Muscle of leg (tissue), 16 donors: ENCODE measurements at places on chromosomes 1 and 21. TPM values are rescaled to one million over a fixed set of nuclear protein-coding genes. Genes with fewer than 3 reads are reported as not detected.

GRCh38 chr1:12774801-12775345 is 1.3 kb downstream of the PRAMEF12 start:
- DNase-seq = no peak
- H3K4me3 ChIP-seq = no peak overlapping the region
- no peaks in the 10 kb centered on the region for H3K36me3 ChIP-seq
- no peak overlapping the region for H3K27ac ChIP-seq

DNA sequence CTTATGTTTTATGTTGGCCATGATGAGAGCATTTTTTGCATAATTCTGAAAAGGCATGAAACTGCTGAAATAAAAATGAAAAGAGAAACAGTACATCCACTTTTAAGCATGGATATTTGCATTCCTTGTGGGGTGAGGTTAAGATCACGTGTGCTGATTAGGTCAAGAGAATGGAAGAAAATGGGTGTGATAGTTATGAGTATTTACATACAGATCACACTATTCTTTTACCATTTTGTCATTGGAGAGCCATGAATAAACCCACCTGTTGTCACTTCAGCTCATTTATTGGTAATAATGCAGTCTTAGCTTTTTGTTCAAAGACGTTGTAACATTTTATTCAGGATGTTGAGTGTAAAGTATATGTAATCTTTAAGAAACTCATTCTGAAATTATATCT is 153.2 kb downstream of the NOS1AP start:
- H3K36me3 ChIP-seq = no peaks in the 10 kb centered on the region
- H3K27ac ChIP-seq = no peak overlapping the region
- no peak overlapping the region for H3K4me3 ChIP-seq
- DNase-seq = no peak

The FHAD1 gene
- 1.7 TPM for total RNA-seq

DNA sequence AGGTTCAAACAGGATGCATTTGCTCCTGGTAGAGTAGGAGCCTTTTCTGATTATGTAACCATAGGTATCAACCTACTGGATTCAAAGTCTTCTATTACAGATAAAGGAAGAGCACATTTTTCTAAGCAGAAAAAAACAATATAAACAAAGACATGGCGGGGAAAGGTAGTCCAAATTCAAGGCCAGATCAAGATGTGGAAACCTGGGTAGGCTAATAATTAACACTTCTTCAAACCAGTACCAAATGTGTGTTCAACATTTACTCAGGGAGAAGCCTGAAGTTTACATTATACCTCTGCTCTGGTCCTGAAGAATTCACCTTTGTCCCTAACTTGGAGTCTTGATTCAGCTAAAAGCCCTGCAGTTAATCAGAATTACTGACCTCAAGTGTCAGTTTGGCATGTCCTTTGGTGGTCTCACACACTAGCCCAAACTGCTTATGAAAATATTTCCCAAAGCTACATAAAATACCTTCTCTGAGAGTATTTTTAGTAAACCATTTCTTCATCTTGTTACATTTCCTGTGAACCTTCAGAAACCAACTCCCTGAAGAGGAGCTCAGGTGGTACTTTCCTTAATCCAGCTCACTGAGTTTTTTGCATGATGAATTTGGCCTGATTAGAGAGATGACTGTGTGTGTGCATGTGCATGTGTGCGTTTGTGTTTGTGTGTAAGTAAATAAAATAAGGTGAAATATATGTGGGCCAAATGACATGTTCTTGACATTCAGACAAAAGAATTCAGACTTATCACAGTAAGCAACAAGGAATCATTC is 70.2 kb downstream of the TOR3A start:
- no peak overlapping the region for H3K4me3 ChIP-seq
- H3K36me3 ChIP-seq = no peaks in the 10 kb centered on the region
- peak overlapping the region; percentile 42 for H3K27ac ChIP-seq
- no peak for DNase-seq
- H3K4me1 ChIP-seq = no peaks in the 10 kb centered on the region

- H3K27me3 ChIP-seq = peaks cover 8% of the 10 kb centered on the region
- no peaks in the 10 kb centered on the region for H3K36me3 ChIP-seq
- DNase-seq = no peak
Observed at GRCh38 chr21:44912158-44912473, 8.6 kb downstream of the ITGB2 start.

The S100B gene
- total RNA-seq = 20.0 TPM

GRCh38 chr1:186094172-186094571 is 280.9 kb downstream of the TPR start:
- no peaks in the 10 kb centered on the region for H3K36me3 ChIP-seq
- H3K27me3 ChIP-seq = no peaks in the 10 kb centered on the region
- no peak overlapping the region for H3K4me3 ChIP-seq
- H3K4me1 ChIP-seq = no peaks in the 10 kb centered on the region
- no peak overlapping the region for H3K27ac ChIP-seq
- no peak for DNase-seq

DNA sequence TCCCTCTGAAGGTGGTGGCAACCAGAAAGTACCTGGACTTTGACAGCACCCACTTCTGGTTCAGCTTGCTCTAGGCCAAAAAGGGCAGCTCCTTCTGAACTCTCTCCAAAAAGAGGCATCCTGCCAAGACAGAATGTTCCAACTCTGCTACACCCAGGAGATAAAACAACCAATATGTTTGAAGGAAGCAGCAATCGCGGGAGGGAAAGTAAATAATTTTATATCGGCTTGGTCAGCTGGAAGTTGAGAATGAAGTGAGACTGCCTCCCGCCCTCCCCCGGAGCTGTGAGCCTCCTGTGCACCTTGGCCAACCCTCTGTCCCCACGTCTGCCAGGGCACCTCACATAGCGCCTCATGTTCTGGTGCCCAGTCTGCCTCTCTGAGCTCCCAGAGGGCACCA is 130.3 kb upstream of the ATP1A1 start:
- no peak overlapping the region for H3K27ac ChIP-seq
- no peaks in the 10 kb centered on the region for H3K36me3 ChIP-seq
- no peak overlapping the region for H3K4me3 ChIP-seq
- no peaks in the 10 kb centered on the region for H3K4me1 ChIP-seq
- H3K27me3 ChIP-seq = no peaks in the 10 kb centered on the region

DNA sequence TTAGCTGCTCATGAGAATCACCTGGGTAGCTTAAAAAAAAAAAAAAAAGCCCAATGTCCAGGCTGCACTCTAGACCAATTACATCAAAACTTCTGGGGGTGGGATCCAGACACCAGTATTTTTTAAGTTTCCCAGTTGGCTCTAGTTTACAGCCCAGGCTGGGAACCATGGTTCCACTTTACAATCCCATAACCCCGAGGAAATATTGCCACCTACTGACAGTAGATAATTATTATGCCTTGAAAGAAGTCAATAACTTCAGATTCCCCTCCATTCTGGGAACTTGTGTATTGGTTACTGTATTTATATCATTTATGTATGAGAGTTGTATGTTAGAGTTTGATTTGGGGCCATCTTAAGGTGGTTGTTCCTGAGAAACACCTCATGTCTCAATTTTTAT is 100.2 kb downstream of the SPATA46 start:
- H3K27me3 ChIP-seq = peaks cover 3% of the 10 kb centered on the region
- no peaks in the 10 kb centered on the region for H3K4me1 ChIP-seq
- no peak overlapping the region for H3K27ac ChIP-seq
- peak; percentile 24 for DNase-seq

- H3K27ac ChIP-seq = no peak overlapping the region
- no peaks in the 10 kb centered on the region for H3K36me3 ChIP-seq
- H3K27me3 ChIP-seq = peaks cover 2% of the 10 kb centered on the region
- peaks cover 3% of the 10 kb centered on the region for H3K4me1 ChIP-seq
Observed at GRCh38 chr21:38979271-38980121, 173.8 kb downstream of the ETS2 start.

- no peak overlapping the region for H3K27ac ChIP-seq
- H3K4me3 ChIP-seq = no peak overlapping the region
- H3K27me3 ChIP-seq = peaks cover 2% of the 10 kb centered on the region
- H3K4me1 ChIP-seq = peaks cover 6% of the 10 kb centered on the region
- DNase-seq = no peak
Observed at GRCh38 chr1:94084085-94084484, 36.9 kb downstream of the ABCA4 start.

DNA sequence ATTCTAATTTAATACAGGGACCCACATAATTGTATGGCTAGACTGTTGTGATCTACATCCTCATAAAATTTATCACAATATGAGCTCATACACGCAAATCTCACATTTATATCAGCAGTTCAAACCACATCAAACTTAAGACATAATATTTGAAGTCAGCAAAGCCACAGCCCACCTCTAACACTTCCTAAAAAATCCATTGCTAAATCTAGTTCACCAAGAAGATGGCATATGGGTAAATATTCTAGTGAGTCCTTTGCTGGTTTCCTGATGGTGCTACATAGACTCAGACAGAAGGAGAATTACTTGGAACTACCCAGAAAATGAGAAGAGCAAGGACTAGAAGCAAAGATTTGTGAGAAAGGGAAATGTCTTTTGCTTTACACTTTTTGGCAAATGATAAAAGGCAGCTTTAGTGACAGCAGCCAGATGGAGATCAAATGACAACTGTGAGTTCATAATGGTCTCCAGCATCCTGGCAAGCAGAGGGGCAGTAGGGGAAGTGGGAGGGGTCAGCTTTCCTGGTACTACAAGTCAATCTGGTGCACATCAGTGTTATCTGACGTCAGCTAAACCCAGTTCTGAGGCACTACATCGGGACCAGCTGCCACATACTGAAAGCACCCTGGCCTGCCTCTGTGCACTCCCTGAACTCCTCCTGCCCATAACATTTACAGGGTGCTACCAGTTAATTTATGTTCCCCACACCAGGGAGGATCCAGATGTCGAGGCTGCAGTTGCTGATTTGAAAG is 10.6 kb upstream of the GADD45A start:
- H3K4me3 ChIP-seq = no peak overlapping the region
- no peaks in the 10 kb centered on the region for H3K27me3 ChIP-seq
- H3K27ac ChIP-seq = peak overlapping the region; percentile 72
- peak; percentile 88 for DNase-seq
- peaks cover 15% of the 10 kb centered on the region for H3K4me1 ChIP-seq
- no peaks in the 10 kb centered on the region for H3K36me3 ChIP-seq

DNA sequence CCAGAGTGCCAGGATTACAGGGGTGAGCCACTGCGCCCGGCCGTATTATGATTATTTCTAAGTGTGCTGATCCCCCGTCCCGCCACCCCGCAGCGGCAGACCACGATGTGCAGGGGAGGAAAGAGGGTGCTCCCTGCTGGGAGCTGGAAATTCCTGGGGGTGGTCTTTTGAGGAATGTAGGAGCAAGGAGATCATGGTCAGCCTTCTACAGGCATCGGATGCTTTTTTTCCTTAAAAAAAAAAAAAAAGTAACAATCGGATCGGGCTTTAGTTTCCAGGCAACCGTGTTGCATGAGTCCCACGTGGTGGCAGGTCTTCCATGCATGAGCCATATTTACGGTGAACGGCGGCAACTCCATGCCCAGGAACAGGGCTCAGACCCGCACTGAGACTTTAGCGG is 74.2 kb upstream of the COX20 start:
- no peaks in the 10 kb centered on the region for H3K27me3 ChIP-seq
- no peak overlapping the region for H3K4me3 ChIP-seq
- no peaks in the 10 kb centered on the region for H3K4me1 ChIP-seq
- no peak overlapping the region for H3K27ac ChIP-seq
- no peaks in the 10 kb centered on the region for H3K36me3 ChIP-seq

GRCh38 chr1:19453741-19454201 is 31.6 kb downstream of the CAPZB start:
- H3K4me1 ChIP-seq = peaks cover 74% of the 10 kb centered on the region
- no peak for DNase-seq
- peak overlapping the region; percentile 60 for H3K27ac ChIP-seq
- H3K36me3 ChIP-seq = no peaks in the 10 kb centered on the region
- no peak overlapping the region for H3K4me3 ChIP-seq

The TPTE gene
- total RNA-seq = not detected

DNA sequence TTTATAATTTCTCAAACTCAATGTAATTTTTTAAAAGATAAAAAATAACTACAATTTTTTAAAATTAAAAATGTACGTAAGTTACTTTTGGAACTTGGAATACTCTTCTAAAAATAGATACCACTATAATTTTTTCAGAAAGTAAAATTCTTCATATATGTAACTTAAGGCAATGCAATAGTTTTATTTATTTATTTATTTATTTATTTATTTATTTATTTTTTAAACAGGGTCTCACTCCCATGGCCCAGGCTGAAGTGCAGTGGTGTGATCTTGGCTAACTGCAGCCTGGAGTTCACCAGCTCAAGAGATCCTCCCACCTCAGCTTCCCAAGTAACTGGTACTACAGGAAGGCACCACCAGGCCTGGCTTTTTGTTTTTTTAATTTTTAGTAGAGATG is 3.1 kb upstream of the KRTAP23-1 start:
- no peaks in the 10 kb centered on the region for H3K36me3 ChIP-seq
- H3K4me3 ChIP-seq = no peak overlapping the region
- no peak for DNase-seq

GRCh38 chr1:48830715-48831114 is 54.0 kb upstream of the BEND5 start:
- H3K27me3 ChIP-seq = peaks cover 2% of the 10 kb centered on the region
- H3K4me3 ChIP-seq = no peak overlapping the region
- no peaks in the 10 kb centered on the region for H3K36me3 ChIP-seq
- peak overlapping the region; percentile 9 for H3K27ac ChIP-seq
- DNase-seq = no peak

DNA sequence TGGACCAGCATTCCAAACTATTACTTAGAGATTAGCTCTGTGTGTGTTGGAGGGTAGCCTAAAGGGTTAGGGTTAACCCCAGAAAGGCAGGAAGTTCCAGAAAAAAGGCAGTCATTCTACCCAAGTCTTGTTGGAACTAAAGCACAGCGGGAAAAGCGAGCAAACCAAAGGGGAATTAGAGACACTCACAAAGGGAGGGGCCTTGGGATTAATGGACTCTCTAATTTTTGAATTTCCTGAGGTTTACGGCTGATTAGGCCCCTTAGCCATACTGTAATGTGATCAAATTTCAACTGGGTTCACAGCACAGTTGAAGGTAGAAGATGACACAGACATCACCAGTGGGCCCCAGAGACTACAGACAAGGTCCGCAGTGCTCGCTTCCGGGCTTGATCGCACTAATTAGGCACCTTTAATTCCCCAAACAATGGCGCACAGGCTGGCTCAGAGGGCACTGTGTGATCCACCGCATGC is 28.3 kb downstream of the CAPZB start:
- no peak for DNase-seq
- H3K36me3 ChIP-seq = no peaks in the 10 kb centered on the region
- peaks cover 59% of the 10 kb centered on the region for H3K4me1 ChIP-seq
- H3K4me3 ChIP-seq = no peak overlapping the region
- peak overlapping the region; percentile 13 for H3K27ac ChIP-seq

DNA sequence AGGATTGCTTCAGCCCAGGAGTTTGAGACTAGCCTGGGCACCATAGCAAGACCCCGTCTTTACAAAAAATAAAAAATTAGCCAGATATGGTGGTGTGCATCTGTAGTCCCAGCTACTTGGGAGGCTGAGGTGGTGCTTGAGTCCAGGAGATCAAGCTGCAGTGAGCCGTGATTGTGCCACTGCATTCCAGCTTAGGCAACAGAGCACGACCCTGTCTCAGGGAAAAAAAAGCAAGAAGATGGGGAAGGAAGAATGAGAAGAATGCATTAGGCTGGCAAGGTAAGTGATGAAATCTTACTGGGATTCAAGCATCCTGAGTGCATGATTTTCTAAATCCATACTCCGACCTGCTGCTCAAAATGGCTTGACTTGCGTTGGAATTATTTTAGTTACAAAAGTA is 6.8 kb downstream of the PCP4L1 start:
- H3K4me1 ChIP-seq = peaks cover 16% of the 10 kb centered on the region
- H3K27me3 ChIP-seq = peaks cover 12% of the 10 kb centered on the region
- H3K4me3 ChIP-seq = no peak overlapping the region

GRCh38 chr1:41278076-41278475 is 36.0 kb upstream of the SCMH1 start:
- H3K27ac ChIP-seq = no peak overlapping the region
- no peak for DNase-seq
- peaks cover 6% of the 10 kb centered on the region for H3K27me3 ChIP-seq
- peaks cover 6% of the 10 kb centered on the region for H3K4me1 ChIP-seq
- no peak overlapping the region for H3K4me3 ChIP-seq
